ENCODE measurements at places on chromosomes 6 and 20. TPM values are rescaled to one million over a fixed set of nuclear protein-coding genes. Genes with fewer than 3 reads are reported as not detected.
A peak's percentile ranks its signal among the peaks of the same experiment; 100 is the strongest.

DNA sequence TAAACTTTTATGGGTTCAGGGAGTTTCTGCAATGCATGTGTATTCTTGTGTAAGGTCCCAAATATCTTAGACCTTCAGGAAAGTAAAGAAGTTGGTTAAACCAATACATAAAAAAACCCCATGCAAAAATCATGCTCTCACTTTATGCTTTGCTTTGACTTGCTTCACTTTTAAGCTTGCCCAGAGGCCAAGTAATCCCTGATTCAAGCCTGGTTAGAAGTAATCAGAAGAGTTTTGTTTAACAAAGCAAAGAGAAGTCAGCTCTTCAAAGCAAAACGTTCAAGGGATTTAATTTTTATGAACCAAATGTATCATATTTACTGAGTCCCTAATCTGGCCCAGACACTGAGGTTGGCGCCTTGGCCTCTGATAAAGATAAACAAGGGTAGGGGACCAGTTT lies 26.7 kb upstream of the FNDC1 start:
- DNase-seq: no peak

DNA sequence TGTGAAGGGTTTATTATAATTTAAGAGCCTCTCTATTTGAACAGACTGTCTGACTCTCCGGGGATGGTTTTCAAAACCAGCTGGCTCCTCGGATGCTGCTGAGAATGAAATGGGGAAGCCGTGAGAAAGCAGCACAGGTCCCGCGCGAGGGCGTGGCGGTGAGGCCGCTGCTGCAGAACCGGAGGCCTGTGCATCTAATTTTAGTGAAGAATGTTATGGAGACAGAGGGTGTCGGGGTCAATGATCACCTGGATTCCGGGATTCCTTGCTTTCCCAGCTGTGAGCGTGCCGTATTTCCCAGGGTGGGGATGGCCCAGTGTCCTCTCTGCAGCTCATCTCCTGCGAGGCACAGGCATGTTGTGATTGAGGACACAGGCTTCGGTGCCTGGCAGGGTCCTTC lies 348.0 kb downstream of the CDH4 start:
- DNase-seq: no peak

GRCh38 chr20:32252189-32252588 lies 25.3 kb upstream of the KIF3B start:
- DNase-seq: no peak

DNA sequence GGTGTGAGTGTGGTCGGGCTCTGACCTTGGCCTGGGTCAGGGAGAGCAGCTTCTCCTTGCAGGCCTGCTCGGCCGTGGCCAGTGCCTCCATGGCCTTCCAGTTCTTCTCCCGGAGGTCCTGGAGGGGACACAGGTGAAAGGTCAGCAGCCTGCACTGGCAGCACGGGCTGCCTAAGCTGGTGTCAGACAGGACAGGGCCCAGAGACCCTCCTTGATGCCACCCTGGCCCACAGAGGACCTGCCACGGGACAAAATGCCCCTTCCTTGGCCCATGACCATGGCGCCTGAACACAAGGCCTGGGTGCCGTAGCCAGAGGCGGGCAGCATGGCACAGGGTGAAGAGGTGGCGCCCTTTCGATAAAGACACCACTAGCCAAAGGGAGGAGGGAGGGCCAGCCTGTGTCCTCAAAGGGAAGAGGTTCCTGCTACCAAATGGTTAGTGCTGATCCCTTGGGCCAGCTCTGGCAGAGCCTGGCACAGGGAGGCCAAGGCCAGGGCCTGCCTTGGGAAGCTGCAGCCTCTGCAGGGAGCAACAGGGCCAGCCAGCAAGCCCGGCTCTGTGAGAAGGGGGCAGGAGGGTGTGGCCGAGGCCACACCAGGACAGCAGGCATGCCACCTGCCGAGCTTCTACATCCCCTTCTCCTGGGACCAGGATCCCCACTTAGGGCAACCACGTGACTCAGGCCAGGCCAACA lies 54.8 kb downstream of the DSTN start:
- no peak for DNase-seq

GRCh38 chr20:63495741-63496595 lies 2.9 kb downstream of the EEF1A2 start:
- peak; percentile 36 for DNase-seq

GRCh38 chr20:21521596-21522480 lies 8.0 kb upstream of the NKX2-2 start:
- no peak for DNase-seq

GRCh38 chr20:16351415-16351814 lies 221.8 kb downstream of the KIF16B start:
- no peak for DNase-seq

DNA sequence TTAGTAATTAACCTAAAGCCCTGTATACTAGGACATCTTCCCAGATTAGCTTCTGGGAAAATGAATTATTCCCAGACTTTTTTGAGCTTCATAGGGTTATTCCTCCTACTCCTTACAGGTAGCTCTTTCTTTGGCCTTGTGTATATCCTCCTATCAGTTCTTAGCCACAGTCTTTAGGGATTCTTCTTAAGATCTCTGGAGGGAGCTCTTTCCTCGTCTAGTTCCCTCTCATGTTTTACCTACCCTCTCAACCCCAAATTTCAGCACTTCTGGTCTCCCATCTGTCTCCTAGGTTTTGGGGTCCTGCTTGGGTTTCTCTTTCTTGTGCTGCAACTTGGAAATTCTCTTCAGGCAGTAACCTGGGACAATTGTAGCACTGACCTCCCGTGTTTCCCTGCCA lies 46.4 kb upstream of the SLC35B3 start:
- no peak for DNase-seq

- no peak for DNase-seq
These were observed 42.3 kb downstream of the MOCS1 start for GRCh38 chr6:39891976-39892375.

DNA sequence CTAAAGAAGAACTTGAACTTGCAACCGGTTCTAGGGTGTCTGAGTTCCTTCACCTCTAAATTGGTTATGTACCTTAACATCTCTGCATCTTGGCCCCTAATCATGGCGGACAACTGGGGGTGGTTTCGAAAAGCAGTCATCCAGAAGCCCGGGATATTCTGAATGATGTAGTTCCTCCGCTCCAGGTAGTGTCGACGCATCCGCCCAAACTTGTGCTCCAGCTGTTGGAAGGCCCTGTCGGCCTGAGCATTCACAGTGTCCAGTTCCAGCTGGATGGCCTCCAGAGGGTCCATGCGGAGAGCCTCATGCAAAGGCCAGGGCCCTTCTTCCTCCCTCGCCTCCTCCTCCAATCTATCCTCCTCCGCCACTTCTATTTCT lies 887 bp downstream of the TSPYL1 start:
- DNase-seq: no peak

DNA sequence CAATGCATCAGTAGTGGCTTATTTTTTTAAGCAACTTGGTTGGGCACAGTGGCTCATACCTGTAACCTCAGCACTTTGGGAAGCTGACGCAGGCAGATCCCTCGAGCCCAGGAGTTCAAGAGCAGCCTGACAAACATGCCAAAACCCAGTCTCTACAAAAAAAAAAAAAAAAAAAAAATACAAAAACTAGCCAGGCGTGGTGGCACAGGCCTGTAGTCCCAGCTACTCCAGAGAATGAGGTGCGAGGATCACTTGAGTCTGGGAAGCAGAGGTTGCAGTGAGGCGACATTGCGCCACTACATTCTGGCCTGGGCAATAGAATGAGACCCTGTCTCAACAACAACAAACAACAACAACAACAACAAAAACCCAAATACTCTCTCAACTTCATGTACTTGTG lies 44.7 kb upstream of the XRN2 start:
- DNase-seq: no peak

- no peak for DNase-seq
These were observed 401.1 kb downstream of the SAMD5 start for GRCh38 chr6:147909640-147910039.

DNA sequence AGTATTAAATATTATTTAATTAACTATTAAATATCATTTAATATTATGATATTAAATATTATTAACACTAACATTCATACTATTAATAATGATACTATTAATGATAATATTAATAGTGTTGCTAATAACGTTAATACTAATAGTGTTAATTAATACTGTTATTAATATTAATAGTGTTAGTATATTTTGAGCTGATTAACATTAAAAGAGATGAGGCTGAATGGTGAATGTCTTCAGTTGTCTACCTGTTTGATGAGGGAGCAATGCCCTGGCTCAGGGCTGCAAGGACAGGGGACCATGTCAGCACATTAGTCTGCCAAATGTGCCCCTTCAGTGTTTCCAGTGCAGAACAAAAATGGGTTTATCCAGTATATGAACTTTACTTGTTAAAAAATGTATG lies 96.6 kb upstream of the PLEKHG1 start:
- DNase-seq: no peak

GRCh38 chr6:36320475-36320874 lies 16.2 kb downstream of the BNIP5 start:
- DNase-seq: no peak

DNA sequence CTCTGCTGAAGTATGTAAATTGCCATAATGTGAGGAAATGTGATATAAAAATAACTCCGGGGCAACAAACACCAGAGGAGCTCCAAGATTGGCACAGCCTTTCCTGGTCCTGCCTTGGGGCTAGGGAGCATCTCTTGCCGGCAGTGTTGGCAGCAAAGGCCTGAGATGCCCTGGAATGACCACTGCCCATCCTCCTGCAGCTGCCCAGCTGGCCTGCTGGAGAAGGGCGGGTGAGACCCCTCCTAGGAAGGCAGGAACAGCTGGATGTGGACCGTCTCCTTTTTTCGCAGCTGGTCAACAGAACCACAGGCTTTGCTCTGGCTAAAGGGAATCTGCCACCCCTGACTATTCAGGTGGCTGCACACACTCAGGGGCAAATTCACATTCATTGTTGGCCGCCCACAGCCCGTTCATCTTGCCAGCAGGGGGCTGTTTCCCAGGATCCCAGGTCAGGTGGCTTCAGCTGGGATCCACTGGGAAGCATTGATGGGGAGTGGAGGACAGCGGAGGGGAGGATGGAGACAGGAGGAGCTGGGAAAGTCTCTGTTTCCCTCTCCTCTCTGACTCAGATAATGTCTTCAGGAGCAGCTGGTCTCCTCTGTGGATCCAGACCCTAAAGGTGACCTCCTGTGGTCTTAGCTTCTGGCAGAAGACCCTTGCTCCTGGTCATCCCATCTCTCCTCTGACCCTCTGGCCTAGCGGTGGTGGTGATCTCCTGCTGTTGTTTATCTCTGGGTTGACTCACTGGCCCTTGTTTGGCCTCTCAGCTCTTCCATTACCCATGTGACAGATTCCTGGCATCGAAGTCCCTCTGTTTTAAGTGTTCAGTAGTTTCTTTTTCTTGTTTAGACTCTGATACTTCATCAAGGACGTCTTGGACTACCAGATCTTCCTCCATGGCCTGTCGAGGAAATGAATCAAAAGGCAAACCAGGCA lies 336.7 kb downstream of the DHX35 start:
- no peak for DNase-seq

GRCh38 chr6:106642476-106642875 lies 13.1 kb downstream of the QRSL1 start:
- no peak for DNase-seq

GRCh38 chr6:37485291-37485702 lies 14.4 kb downstream of the CCDC167 start:
- no peak for DNase-seq

DNA sequence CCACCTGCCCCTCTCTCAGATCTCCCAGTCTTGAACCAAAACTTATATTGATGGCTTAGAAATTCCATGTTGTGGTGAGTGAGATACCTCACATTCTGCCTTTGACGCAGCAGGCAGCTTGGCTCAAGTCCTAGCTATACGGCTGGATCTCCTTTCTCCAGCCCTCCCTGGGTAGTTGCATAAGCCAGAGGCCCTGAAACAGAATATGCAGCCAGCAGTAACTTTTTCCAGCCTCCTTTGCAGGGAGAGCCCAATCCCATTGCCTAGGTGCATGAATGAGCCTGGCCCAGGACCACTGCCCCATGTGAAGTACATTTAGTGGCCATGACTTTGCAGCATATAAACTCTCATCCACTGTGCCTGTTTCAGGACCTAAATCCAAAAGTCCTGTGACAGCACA lies 202.2 kb upstream of the CDYL start:
- DNase-seq: no peak

DNA sequence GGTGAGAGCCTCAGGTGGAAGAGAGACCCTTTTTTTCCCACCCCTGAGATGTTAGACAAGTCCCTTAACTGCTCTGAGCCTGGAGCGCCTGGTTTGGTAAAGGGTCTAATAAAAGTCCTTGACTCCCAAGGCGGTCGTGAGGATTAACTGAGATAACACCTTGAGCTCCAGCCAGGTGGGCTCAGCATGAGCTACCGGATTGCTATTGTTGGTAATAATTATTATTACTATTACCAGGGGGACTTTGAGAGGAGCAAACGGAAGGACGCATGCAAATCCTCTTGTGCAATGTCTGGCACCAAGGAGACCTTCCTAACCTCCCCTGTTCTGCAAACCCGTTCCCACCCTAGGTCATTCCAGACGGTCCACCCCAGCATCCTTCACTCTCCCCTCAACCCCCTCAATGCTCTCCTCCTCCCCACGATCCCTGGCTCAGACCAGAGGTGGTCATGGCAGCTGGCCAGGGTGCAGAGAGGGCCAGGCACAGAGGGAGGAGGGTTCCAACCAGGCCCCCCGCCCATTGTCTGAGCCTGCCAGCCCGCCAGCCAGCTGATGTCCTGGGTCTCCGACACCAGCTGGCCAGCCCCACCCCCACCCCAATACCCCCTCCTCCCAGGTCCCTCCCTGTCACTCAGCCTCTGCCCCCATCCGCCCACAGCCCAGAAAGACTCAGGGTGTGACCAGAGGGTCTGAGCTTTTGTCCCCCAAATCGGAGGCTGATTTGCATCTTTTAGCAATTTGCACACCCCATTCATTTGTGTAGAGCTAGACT lies 14.3 kb upstream of the CBFA2T2 start:
- DNase-seq: no peak

GRCh38 chr6:112636650-112637262 lies 289.6 kb downstream of the RFPL4B start:
- DNase-seq: no peak

- no peak for DNase-seq
These were observed 1027.9 kb upstream of the ADGRB3 start for GRCh38 chr6:67606906-67607828.

- no peak for DNase-seq
These were observed 128.7 kb downstream of the DLL1 start for GRCh38 chr6:170162011-170162774.

GRCh38 chr20:18904192-18904591 lies 90.6 kb downstream of the SCP2D1 start:
- DNase-seq: no peak

GRCh38 chr20:17849901-17850683 lies 118.5 kb downstream of the SNX5 start:
- no peak for DNase-seq

DNA sequence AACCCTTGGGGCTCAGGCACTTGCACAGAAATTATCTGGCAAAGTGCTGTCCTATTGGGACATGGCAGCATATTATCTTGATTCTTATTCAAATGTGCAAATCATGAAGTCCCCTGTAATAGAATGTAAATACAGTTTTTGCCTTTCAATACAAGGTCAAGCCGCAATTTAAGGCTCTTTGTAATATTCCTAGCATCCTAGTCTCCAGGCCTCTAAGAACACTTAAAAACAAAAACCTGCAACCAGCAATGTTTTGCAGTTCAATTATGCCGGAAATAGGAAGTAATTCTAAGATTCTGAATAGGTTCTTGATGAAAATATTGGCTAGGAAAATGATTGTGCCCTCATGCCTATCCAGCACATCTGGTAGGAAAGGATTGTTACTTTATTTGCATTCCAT lies 197.2 kb upstream of the IRAK1BP1 start:
- DNase-seq: no peak

ENPP4 gene
- polyA plus RNA-seq: 13.7 TPM

SAMD5 gene
- polyA plus RNA-seq: 13.0 TPM

TRIM27 gene
- polyA plus RNA-seq: 68.9 TPM

FAM8A1 gene
- polyA plus RNA-seq: 44.1 TPM

MYBL2 gene
- 24.6 TPM for polyA plus RNA-seq

NKX2-4 gene
- not detected for polyA plus RNA-seq

THBD gene
- polyA plus RNA-seq: 4.8 TPM

PGBD1 gene
- polyA plus RNA-seq: 9.0 TPM

TMEM14A gene
- 51.3 TPM for polyA plus RNA-seq

UST gene
- polyA plus RNA-seq: 11.0 TPM
